Epithelial cell of alveolus of lung (primary cell): ENCODE measurements at places on chromosomes 11 and 22. TPM values are rescaled to one million over a fixed set of nuclear protein-coding genes. Genes with fewer than 3 reads are reported as not detected.

The KCNJ5 gene
- not detected in 2 replicates for total RNA-seq

The GGTLC3 gene
- total RNA-seq, result not detected in 2 replicates

The MYRF gene
- total RNA-seq, result 3.0 and 7.6 TPM in 2 replicates

The C22orf42 gene
- total RNA-seq, result not detected in 2 replicates

The HIC2 gene
- total RNA-seq, result 2.3 and 2.7 TPM in 2 replicates

The C11orf91 gene
- not detected in 2 replicates for total RNA-seq

The TBX10 gene
- total RNA-seq, result not detected in 2 replicates

The JAML gene
- total RNA-seq, result not detected in 2 replicates
